Sciatic nerve (tissue), 2 donors: ENCODE measurements at places on chromosomes 16 and 17.

DNA sequence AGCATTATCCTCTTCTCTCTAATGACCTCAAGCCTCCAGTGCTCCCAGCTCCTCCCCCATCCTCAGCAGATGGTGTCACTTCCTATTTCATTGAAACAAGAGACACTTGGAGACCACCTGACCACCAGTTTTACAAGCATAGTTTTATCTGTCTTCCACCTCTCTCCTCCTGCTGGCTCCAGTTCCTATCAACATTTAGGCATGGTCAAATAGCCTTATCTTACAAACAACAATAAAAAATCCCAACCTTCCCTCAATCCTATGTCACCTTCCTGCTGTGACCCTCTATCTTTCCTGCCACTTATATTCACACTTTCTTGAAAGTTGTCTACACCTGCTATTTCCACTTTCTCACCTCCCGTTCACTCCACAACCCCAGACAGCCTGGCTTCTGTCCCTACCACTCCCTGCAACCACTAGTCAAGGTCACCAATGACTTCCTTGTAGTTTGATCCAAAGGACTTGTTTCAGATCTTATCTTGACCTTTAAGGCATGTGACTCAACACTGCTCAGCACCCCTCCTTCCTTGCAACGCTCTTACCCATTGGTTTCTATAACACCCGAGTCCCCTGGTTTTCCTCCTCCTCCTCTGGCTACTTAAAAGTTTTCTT lies 4.3 kb upstream of the NTN1 start:
- DNase-seq, result no peak

DNA sequence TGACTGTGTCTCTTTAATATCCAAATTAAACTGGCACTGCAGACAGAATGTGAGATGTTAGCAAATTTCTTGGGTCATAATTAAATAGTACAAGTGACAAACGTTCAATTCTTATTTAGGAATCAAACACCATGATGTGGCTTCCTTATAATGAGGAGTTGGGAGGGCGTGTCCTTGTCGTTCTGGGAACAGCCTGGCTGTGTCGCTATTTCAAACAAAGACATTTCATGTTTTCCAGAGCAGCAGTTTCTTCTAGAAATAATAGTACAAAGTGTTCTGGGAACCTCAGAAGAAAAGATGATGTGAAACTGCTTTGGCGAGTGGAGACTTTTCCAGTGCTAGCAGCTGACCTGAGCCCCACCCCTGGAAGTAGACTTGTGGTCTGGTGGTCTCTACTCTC lies 301.7 kb upstream of the N4BP1 start:
- no peak for DNase-seq

- peak; percentile 66 for DNase-seq
These were observed 14.4 kb upstream of the METRNL start for GRCh38 chr17:83064732-83065659.

GRCh38 chr16:57536306-57537193 lies at the start of gene CCDC102A:
TSS of gene CCDC102A (minus strand) at chr16:57536571. CDS start at chr16:57529177, 7,394 bp downstream.
- peak; percentile 72 for DNase-seq

- DNase-seq, result no peak
These were observed 2.7 kb upstream of the CDH11 start for GRCh38 chr16:65124596-65124995.

DNA sequence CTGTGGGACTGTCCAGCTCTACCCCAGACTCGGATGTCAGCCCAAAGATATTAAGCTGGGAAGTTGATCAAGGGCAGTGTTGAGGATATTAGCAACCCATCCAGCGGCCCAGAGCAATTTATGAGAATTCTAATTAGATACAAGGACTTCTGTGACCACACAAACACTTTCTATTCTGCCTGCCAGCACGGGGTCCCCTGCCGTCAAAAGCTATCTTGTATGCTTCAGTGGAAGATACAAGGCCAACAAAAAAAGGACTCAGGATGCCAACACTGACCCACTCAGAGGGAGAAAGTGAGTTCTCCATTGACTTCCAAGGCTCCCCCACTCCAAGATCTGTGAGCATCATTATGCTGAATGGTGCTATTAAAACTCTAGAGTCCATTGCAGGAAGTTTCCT lies 390.7 kb downstream of the GRIN2A start:
- no peak for DNase-seq

DNA sequence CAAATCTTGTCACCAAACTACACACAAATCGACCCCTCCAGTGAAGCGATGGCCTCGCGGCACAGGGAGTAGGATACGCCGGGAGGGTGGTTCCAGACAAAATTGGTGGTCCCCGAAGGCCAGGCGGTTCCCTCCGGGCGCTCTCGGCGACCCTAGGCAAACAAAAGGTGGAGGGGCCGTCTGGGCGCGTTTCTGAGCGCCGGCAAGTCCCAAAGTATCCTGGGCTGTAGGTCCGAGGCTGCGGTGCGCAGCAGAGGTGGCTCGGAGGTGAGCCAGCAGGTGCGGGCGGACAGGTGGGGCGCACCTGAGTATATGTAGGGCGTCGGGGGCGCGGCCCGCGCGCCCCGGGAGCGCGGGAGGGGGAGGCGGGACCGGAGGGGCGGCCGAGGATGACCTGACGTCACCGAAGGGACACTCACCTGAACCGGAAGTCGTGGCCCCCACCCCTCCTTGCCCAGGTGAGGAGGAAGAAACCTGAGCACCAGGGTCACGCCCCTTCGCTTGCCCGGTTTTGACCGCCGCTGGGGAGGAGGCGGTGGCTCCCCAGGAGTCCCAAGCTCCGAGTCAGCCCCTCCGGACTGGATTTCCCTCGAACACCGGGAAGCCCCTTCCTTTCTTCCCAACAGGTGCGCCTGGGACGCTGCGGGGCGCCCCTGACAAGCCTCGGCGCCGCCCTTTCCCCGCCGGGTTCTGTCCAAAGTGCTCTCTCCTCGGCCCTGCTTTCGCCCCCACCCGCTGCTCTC lies at the start of gene CLDN7:
CLDN7 (minus strand) TSS at position 287 of the 743 bp plus-strand sequence. CDS start 435 bp downstream, outside the sequence.
- DNase-seq, result no peak

- no peak for DNase-seq
These were observed 31.4 kb downstream of the BANP start for GRCh38 chr16:87982581-87983041.

DNA sequence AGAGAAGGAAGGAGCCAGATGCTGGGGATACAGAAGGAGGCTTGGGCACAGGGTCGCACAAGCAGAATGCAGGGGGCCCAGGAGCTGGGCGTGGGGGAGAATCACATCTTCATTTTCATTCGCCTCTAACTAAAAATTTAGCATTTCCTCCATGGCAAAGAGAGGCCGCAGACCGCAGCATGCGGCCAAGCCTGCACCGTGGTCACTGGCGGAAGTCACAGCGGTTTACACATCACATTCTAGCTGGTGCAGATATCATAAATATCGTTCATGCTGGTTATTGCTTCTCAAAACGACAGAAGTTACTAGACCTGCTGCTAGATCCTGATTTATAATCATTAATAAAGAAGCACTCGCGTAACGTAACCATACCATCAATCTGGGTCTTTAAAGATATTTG lies 162.0 kb downstream of the NTN1 start:
- no peak for DNase-seq

DNA sequence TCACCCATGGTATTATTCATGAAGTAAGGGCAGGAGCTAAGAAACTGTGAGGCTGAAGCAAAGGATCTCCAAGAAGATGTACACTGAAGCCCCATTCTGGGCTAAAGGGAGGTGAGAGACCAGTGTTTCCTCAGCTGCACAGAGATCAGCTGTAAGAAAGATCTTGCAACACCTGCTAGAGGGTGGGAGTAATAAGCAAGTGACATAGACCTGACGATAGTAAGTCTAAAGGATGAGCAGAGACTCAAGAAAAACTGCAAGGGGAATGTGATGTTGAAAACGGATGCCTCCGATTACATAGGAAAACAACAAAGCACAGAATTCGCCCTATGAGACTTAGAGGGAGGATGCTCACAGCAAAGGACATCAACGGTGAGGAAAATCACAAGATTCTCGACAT lies at the start of gene OR4D2:
OR4D2 (plus strand) TSS at position 301 of the 400 bp plus-strand sequence. CDS start 2,674 bp downstream, outside the sequence.
- no peak for DNase-seq

DNA sequence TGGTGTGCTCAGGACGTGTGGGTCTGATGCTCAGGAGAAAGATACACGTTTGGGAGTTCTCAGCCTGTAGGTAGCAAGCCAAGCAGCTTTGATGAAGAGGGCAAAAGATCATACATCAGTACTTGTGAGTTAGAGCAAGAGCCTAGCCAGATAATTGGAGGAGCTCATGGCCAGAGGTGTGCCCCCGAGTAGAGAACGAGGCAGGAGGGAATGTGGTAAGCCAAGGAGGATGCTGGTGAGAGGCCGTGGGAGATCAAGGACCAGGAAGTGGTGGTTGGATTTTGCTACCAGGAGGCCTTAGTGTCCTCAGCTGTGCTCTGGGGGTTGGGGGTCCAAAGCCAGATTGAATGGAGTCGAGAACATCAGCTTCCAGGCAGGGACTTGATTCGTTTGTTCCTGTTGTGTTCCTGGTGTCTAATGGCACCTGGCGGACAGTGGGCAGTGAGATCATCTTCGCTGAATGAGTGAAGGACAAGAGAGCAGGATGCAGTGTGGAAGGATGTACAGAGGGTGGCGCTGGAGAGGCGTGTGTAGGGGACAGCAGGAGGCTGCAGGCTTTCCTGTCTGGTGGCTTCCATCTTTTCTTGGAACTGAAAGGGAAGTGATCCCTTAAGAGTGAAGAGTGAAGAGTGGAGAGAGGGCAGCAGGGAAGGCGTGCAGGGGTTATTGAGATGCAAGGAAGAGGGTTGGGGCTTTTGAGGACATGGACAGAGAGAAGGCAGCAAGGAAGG lies 11.6 kb downstream of the FBXL19 start:
- DNase-seq, result no peak

GRCh38 chr16:19090916-19091315 lies 22.8 kb upstream of the ITPRIPL2 start:
- DNase-seq, result no peak

- no peak for DNase-seq
These were observed 32.7 kb downstream of the ITGB3 start for GRCh38 chr17:47286198-47286914.

DNA sequence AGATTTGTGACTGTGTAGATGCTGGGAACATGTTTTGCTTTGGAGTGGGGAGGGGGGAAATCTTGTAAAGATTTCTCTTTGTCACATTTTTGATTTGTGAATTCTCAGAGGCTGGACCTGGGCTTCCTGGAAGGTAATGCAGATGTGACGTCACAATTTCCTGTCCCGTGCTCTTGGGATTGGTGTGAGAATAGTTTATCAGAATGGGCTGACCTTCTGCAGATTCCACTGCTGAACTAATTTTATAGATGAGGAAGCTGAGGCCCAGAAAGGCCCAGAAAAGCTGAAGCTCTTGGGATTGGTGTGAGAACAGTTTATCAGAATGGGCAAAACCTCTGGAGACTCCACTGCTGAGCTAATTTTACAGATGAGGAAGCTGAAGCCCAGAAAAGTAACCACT lies 34.0 kb downstream of the HS3ST3B1 start:
- no peak for DNase-seq

- no peak for DNase-seq
These were observed 8.8 kb upstream of the MT3 start for GRCh38 chr16:56580391-56581048.
